AG04449 (cell line): ENCODE measurements at places on chromosomes 12 and 14.

- peak; percentile 45 for DNase-seq
Observed at GRCh38 chr14:49940808-49941421, 48.0 kb downstream of the ARF6 start.

GRCh38 chr14:22387776-22388241, 201.2 kb downstream of the DAD1 start:
- no peak for DNase-seq

GRCh38 chr12:105865886-105866285, 272.9 kb downstream of the NUAK1 start:
- no peak for DNase-seq

DNA sequence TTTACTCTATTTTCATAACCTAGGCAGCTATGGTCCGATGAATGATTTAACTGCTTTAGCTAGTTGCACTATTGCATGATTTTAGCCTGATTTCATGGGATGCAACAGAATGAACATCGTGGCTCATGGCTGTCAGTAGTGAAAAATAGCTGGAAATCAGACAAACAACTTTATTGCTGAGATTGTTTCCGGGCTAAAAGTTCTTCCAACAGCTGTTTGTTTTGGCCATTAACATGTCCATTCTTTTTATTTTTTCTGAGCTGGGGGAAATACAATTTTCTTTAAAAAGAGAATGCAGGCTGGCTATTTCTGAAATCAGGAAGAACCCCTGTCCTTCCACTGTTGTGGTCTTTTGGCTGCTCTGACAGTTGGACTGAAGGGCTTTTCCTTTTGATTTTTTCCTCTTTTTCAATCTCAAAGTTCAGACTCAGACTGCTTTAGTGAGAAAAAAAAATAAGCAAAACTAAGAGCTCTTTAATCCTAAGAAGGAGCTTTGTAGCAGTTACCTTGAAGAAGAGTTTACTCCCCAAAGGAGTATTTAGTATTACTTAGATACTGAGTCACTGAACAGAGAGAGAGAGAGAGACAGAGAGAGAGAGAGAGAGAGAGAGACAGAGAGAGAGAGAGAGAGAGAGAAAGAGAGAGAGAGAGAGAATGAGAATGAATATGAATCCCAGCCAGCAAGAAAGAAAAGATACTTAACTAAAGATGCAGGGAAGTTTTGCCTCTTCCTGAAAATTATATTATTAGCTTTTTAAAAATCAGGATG, at the start of gene NAV3:
NAV3 (plus strand) TSS at position 312 of the 769 bp plus-strand sequence. CDS start 568 bp downstream, outside the sequence.
- DNase-seq, result no peak

- no peak for DNase-seq
Observed at GRCh38 chr12:8781381-8782127, 40.9 kb upstream of the A2ML1 start.

DNA sequence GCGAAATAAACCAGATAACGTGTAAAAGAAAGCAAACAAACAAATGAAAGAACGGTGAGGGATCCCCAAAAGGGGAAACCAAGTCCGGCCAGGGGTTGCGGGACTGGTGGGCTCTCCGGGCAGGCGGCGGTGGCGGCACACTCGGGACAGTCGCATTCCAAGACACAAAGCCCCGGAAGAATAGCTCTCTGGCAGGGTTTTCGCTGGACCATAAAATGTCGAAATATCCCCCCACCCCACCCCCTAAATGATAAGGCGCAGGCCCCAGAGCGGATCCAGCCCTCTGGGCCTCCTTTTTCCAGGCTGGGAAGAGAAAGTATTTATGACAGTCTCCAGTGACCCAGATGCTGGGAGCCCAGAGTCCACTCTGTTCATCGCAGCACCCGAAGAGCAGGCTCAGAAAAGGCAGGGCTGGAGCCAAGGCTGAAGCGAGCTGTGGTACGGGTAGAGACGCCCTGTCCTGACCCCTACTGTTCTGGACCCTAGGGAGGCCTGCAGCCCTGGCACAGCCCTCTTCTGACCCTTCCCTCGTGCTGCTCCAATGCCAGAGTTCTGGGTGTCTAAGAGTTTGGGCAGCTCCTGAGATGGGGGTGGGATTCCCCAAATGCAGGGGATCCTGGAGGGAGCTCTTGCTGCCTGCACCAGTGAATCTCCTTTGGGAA, 2.1 kb upstream of the HOXC8 start:
- no peak for DNase-seq

GRCh38 chr12:105835580-105836241, 303.0 kb downstream of the NUAK1 start:
- no peak for DNase-seq

DNA sequence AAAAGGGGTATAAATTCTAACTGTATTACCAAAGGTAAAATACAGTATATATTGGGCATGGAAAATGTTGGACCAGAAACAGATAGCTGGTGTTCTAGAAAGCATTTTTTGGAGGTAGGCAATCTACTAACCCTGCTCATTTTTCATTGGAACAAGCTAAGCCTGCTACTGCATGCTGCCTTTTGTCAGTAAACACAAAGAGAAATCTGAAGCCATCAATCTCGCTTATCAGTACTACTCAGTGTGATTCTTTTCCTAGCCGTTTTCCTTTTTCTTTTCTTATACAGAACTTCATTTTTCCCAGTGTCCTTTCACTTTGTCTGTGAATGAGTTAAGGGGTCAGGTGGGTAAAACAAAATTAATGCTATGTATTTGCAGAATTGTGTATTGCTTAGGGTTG, 312.3 kb downstream of the NPAS3 start:
- no peak for DNase-seq

DNA sequence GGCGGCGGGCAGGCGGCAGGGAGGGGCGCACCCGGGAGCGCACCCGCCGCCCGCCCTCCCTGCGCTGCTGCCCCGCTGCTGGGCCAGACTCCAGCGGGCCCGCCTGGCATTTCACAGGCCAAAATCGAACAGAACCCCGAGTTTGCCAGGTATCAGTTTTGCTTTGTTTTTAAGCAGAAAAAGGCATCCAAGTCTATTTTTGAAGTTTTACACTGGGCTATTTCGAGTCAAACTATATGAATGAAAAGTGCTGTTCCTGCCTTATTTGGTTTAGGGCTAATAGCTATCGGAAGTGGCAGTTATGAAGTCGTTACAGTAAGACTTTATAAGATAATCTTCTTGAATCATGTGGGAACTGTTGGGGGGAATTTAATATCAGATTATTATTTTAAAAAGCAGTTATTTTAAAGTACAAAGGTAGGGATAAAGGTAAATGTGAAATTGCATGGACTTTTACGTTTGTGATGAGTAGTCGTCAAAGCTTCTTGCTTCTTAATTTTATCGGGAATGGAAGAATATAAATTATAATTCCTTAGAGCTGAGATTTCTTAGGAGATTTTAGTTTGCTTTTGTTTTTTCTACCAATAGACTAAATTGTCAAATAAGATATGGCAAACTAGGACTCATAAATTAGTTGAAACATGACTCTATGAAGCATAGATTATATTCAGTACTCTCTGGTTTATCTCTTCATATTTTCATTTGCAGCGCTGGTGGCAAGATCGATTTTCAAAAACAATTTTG, 1.1 kb downstream of the MSRB3 start:
- no peak for DNase-seq

DNA sequence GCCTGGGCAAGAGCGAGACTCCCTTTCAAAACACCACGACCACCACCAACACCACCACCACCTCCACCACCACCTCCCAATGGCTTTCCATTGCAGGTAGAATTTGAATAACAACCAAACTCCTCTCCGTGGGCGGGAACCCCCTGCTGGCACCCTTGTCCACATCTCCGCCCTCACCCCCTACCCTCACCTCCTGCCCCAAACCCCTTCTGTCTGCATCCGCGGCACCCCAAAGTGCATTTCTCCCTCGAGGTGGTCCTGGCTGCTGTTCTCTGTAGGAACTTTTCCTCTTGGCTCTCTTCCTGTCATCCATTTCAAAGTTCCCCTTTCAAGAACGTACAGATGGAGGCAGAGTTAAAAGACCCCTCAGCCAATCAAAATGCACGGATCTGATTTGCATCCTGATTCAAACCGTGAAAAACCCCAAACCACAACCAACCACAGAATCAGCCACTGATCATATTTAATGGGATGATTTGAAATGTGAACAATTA, 3.8 kb downstream of the SDSL start:
- DNase-seq, result no peak

DNA sequence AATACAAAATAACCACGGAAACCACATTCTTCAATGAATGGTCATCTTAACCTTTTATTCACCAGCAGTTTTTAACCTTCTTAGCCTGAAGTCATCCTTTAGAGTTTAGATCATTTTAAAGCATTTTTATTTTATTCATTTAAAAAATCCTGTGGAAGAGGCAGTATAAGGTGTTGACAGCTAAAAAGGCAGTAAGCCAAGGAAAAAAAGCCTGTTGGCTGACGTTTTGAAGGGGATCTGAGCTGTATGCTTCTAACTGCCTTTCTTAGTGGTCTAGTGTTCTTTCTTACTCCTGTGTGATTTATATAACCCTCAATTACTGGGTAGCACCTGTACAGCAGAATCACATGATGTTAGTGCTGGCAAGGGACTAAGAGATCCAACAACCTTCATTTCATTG, 438.3 kb upstream of the SEL1L start:
- no peak for DNase-seq

GRCh38 chr12:101743724-101744472, 4.6 kb upstream of the SYCP3 start:
- DNase-seq, result no peak

- DNase-seq, result no peak
Observed at GRCh38 chr14:53249059-53249458, 95.9 kb upstream of the DDHD1 start.

- DNase-seq, result no peak
Observed at GRCh38 chr12:89038831-89039512, 313.3 kb downstream of the DUSP6 start.

GRCh38 chr12:126982707-126983106, 1284.3 kb upstream of the TMEM132C start:
- DNase-seq, result no peak

DNA sequence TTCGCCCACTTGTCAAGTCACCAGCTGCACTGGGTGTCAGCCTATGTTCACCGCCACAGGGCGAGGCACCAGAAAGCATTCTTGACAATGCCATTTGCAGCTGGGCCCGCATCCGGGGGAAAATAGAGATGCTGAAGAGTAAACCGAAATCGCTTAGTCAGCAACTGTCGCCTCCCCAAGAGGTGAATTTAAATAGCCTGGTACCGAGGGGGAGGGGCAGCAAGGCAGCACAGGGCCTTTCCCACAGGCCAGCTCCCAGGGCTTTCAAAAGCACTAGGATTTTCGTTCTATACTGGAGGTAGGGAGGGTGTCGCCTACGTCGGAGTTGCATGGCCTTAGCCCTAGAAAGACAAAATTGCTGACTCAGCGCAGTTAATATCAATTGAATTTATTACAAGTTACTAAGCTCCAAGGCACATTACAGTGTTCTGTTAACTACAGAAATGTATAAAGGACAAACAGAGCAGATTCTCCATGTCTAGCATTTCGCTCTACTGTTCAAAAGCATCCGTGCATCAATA, 4.3 kb downstream of the IRF2BPL start:
- no peak for DNase-seq

GRCh38 chr12:113359133-113359938, 949 bp downstream of the PLBD2 start:
- no peak for DNase-seq

GRCh38 chr12:80838024-80838658, 99.6 kb downstream of the LIN7A start:
- no peak for DNase-seq

DNA sequence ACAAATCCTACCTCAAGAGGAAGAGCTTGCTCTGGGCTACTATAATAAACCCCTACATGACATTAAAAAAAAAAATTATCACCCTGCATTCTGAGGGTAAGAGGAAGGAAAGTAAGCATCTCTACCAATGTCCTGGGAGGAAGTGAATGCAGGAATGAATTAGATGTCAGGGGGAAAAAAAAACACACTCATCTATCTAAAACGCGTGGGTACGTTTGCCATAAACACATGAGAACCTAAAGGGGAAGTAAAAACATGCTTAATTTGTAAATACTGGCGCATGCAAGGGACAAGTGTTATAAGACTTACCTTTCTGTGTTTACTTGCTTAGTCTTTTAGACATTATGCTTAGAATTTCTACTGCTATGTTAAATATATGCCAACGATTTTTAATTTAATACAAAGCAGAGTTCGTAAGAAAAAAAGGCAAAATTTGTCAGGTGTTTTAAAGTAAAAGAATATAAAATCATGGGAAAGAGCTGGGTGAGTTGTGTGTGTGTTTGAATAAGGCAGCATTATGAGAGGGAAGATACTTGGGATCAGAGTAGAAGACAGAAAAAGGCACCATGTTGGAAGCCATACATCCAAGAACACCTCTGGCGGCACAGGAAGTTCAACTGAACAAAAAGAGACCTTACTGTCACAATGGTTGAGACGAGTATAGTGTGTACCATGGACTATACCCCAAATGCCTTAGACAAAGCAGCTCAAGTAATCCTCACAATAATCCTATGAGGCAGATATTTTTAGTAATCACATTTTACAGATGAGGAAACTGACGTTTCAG, 1.5 kb downstream of the TMED8 start:
- no peak for DNase-seq

DNA sequence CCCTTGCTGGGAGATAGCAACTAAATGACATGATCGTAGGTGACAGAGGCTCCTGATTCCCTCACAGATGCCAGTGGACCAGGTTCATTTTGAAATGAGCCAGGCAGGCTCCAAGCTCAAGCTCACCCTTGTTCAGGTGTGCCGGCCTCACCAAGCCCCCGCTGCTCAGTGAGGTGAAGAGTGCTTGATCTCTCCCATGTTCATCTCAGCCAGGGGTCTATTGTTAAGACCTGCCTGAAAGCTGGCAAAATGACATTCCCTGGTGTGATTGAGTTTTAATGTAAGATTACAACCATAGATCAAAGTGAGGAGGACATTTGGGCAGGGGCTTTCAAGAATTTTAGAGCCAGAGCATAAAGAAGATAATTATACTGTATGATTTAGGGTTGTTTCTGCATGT, 497.9 kb downstream of the EGLN3 start:
- DNase-seq, result no peak

GRCh38 chr14:21343035-21343794, 40.6 kb downstream of the SUPT16H start:
- no peak for DNase-seq

GRCh38 chr12:86290615-86291014, 34.4 kb upstream of the MGAT4C start:
- DNase-seq, result no peak

DNA sequence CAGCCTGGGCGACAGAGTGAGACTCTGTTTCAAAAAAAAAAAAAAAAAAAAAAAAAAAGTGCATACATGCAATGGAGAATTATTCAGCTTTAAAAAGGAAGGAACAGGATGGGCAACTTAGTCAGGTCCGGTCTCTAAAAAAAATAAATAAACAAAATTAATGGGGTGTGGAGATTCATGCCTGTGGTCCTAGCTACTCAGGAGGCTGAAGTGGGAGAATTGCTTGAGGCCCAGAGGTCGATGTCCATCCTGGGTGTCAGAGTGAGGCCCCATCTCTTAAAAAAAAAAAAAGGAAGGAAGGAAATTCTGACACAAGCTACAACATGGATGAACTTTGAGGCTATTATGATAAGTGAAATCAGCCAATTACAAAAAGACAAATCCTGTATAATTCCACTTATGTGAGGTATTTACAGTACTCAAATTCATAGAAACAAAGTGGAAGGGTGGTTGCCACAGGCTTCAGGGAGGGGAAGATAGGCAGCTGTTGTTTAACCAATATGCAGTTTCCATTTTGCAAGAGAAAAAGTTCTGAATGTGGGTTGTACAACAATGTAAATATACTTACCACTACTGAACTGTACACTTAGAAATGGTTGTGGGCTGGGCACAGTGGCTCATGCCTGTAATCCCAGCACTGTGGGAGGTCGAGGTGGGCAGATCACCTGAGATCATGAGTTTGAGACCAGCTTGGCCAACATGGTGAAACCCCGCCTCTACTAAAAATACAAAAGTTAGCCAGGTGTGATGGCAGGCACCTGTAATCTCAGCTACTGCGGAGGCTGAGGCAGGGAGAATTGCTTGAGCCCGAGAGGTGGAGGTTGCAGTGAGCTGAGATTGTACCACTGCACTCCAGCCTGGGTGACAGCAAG, 12.3 kb upstream of the APOF start:
- no peak for DNase-seq
